Stimulated activated CD8-positive, alpha-beta memory T cell treated with anti-CD3 and anti-CD28 coated beads, Interleukin-2, amount 100 ng/mL, for 1 hour (primary cell): ENCODE measurements at places on chromosomes 12 and 14.

- no peak for DNase-seq
These were observed 33.4 kb upstream of the TMTC1 start for GRCh38 chr12:29816874-29817725.

DNA sequence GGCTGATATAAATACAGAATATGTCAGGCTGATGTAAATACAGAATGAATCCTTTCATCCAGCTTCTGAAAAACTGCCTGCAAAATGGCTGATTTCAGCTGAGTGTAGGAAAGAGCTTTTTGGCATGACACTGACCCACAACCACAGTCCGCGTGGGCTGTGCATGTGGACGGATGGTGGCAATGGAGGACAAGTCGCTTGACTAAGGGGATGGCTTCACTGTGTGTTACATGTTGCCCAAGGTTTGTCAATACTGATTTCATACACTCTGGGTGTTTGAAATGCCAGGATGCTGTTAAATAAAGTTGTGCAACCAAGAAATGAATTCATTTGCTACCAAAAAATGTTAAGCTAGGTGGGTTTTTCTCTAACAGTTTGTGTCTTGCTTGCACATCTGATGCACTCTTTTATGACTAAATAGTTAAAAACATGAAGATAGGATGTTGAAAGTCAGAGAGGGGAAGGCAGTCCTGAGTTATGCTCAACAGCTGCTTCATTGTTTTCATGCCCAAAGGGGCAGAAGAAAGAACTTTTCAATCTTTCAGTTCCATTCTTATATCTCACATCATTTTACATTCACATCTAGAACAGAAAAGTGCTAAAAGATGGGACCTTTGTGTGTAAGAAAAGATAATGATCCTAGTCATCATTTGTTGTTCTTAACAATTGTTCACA lies 36.5 kb upstream of the OVCH1 start:
- no peak for DNase-seq

DNA sequence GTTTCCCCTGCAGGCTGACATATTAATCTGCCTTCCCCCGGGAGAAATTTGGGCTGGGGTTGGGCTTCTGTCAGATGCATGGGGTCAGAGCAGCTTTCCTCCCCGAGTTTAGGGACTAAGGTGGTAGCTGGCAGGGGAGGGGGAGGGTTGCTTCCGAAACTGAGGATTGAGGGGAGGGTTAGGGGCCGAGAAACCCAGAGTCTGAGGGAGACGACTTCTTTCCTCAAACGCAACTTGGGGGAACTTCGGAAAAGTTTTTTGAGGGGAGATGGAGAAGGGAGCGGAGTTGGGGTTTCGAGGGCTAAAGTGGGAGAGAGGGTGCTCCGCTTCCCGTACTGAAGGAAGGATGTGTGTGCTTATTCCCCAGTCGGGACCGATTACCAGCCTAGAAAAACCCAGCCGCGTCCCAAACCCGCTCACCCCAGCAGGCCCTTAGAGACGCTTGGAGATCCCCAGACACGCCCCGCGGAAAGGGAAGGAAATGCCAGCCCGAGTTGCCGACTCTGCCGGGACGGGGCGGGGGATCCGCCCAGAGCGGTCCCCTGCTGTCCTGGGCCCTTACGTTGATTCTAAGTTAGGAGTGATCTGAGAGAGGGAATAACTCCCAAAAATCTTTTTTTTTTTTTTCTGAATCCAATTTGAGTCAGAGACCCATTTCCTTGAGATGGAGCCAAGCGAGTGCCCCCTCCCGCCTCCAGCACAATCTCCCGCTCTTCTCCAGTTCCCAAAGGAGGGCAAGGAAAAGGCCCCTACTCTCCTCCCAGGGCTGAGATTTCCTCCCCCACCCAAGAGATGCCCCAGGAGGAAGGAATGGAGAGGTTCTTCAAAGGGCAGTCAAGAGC lies 61.9 kb downstream of the SMUG1 start:
- no peak for DNase-seq

- DNase-seq, result no peak
These were observed 334.9 kb upstream of the SFSWAP start for GRCh38 chr12:131375972-131376345.

- DNase-seq, result no peak
These were observed 42.9 kb downstream of the ARID4A start for GRCh38 chr14:58341152-58341748.

DNA sequence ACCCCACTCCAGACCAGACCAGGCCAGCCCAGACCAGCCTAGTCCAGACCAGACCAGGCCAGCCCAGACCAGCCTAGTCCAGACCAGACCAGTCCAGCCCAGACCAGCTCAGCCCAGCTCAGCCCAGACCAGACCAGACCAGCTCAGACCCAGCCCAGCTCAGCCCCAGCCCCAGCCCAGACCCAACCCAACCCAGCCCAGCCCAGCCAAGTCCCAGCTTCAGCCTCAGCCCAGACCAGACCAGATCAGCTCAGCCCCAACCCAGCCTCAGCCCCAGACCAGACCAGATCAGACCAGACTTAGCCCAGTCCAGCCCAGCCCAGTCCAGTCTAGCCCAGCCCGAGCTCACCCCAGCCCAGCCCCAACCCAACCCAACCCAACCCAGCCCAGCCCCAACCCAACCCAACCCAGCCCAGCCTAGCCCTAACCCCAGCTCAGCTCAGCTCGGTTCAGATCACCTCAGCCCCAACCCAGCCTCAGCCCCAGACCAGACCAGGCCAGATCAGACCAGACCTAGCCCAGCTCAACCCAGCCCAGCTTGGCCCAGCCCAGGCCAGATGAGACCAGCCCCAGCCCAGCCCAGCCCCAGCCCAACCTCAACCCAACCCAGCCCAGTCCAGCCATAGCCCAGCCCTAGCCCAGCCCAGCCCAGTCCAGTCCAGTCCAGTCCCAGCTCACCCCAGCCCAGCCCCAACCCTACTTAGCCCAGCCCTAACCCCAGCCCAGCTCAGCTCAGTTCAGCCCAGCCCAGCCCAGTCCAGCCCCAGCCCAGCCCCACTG lies 204.7 kb downstream of the BCL11B start:
- DNase-seq, result no peak

- no peak for DNase-seq
These were observed 112.3 kb downstream of the PAPOLA start for GRCh38 chr14:96614481-96614881.

GRCh38 chr12:92745856-92746550 lies 43.2 kb downstream of the PLEKHG7 start:
- no peak for DNase-seq

DNA sequence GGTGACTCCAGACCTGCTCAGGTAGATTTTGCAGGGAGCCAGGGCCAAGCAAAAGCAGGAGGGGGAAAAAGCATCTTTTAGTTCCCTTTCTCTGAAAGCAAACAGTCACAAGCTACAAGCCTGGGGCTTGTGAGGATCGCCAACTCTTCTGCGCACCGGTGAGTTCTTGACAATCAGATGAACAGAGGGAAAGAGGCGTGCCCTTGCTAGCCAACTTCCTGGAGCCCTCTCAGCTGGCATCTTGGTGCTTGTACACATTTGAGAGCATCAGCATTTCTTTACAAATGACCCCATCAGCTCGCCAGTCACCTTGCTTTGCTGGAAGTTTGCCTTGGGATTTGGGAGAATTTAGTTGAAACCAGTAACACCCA lies 55.5 kb downstream of the ZNF664 start:
- no peak for DNase-seq

DNA sequence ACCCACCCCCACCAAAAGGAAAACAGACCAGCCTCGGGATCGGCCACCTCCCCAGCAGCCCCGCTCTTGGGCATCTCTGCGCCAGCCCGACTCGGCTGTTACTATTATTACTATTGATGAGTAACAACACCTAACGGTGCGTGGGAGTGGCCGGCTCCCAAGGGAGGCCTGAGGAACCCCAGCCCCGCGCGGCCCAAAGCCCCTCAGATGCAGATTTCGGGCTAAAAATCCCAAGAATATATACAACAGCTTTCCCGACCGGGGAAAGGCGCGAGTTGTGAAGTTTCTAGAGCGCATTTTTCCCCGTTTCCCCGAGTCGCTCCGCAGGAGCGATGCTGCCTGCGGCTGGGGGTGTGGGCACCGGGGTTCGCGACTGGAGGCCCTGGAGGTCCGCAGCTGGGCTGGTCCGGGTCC lies 565 bp downstream of the NT5DC3 start:
- DNase-seq, result no peak

DNA sequence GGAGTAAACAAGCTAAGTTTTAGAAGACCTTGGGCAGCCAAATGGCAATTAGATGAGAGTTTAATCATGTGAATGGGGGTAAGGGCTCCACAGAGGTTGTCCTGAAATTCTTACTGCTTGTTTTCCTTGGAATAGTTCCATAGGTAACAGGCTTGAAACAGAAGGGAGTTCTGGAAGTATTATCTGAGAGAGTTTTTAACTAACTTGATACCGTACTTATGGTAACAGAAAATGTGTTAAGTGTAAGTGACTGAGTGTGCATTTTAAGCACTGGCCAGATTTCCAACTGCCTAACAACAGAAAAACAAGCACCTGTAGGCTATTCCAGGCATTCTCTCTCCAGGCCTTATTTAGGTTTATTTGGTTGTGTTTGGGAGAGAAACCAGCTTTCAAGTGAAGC lies 414.6 kb upstream of the PDE3A start:
- no peak for DNase-seq
